AML-193 (cell line): ENCODE measurements at places on chromosomes 3 and 15.
A peak's percentile ranks its signal among the peaks of the same experiment; 100 is the strongest.

- DNase-seq: no peak
Measured at GRCh38 chr3:197561926-197562325, 6.2 kb upstream of the BDH1 start.

DNA sequence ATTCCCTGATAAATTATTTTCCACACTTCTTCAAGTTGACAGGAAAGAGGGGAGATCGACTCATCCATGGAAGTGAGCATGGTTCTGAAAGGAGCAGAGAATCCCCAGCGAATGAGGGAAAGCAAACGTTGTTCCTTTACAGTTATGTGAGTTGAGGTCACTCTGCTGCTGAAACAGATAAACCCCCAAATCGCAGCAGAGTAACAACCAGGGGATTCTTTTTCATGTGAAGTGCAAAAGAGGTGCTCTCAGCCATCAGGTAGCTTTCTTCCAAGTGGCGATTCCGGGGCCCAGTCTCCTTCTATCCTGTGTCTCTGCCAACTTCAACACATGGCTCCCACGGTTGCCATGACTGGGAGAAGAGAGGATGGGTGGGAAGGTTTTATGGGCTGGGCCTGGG, 28.2 kb downstream of the MEX3B start:
- no peak for DNase-seq

- DNase-seq: no peak
Measured at GRCh38 chr3:194204042-194204987, 68.4 kb downstream of the HES1 start.

- DNase-seq: no peak
Measured at GRCh38 chr3:71784201-71784913, 591 bp downstream of the PROK2 start.

- no peak for DNase-seq
Measured at GRCh38 chr3:7877312-7877711, 624.3 kb upstream of the LMCD1 start.

DNA sequence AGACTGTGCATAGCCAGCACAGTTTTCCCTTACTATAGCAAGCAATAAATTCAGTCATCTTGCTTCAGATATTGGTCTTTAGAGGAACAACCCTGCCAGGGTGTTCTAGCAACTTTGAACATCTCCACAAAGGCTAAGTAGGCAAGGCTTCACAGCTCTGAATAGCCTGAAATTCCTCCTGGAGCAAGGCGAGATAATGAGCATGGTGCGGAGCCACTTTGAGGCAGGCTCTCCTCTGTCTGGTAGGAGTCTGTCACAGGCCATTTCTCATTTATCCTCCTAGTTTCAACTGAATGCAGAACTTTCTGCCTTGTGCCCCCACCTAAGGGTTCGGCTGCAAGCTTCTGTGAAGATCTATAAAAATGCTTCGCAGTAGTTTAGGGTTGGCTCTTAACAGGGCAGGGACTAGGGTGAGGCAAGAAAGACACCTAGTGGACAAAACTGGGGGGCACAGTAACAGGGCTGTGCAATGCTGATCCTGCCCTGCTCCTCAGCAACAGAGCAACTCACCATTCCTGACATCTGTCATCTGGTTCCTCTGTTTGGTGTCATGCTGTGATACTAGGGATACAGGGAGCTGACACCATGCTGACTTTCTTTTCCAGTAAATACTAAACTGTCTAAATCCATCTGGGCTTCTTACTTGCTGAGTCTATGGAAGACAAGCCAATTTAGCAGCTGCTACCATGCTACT, 16.6 kb upstream of the EHHADH start:
- DNase-seq: peak; percentile 12

GRCh38 chr3:147449669-147450068, 40.5 kb downstream of the ZIC1 start:
- no peak for DNase-seq

DNA sequence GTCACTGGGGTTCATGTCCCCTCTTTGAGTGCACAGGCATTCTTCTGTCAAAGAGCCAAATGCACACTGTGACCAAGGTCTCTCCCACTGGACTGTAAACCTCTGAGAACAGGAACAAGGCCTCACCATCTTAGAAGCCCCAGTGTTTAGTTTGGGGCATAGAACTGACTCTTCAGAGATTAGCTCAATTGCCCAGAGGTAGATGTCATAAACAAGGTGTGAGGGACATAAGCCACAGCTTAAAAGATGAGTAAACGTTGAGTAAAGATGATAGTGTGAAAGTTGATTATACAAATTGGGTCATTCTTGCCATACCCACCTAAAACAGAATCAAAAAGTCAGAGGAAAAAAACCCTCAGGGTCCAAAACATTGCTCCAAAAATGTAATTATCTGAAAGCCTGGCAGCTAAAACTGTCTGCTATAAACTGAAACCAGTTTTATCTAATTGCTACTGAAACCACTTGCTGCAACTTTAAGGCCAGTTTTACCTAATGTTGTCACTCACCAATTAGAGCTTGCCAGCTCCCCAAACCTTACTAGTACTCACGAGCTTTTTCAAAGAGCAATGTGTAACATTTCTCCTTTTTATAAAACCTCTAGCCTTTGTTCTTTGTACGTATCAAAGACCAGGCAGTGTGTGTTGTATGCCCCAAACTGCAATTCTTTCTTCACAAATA, 415.2 kb downstream of the RAP2B start:
- no peak for DNase-seq

DNA sequence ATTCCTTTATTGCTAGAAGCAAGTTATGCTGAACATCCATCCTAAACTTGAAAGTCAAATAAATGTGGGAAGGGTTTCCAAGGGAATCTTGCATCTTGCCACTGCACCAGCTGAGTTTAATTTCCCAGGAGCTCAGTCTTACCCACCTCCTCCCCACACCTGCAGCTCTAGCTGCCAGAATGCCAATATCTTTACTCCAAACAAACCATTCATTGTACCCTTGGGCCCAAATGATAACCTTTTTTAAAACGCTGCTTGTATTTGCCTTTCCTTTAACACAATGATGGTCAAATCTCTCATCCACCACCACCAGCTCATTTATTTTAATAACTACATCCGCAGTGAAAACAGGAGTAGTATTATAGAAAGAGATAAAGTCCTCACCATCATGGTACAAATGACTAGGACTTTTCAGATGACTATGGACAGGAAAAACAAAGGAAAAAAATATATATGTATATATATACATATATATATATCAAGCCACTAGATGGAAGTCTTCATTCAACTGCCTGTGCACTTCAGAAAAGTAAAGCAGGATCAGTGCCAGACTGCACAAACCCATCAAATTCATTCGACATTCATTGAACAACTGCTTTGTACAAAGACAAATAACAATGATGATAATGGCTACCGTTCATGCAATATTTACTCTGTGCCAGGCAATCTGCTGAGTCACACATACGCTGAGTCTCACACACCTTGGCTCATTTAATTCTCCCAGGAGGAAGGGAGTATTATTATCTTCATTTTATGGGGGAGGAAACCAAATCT, 44.0 kb downstream of the BFSP2 start:
- no peak for DNase-seq

GRCh38 chr15:43538091-43538490, 20.7 kb downstream of the MAP1A start:
- DNase-seq: no peak

- no peak for DNase-seq
Measured at GRCh38 chr15:92120094-92120795, 266.7 kb downstream of the SLCO3A1 start.

GRCh38 chr3:181844211-181844610, 132.5 kb downstream of the SOX2 start:
- DNase-seq: no peak

GRCh38 chr3:150314248-150315004, 93.7 kb upstream of the TSC22D2 start:
- no peak for DNase-seq

DNA sequence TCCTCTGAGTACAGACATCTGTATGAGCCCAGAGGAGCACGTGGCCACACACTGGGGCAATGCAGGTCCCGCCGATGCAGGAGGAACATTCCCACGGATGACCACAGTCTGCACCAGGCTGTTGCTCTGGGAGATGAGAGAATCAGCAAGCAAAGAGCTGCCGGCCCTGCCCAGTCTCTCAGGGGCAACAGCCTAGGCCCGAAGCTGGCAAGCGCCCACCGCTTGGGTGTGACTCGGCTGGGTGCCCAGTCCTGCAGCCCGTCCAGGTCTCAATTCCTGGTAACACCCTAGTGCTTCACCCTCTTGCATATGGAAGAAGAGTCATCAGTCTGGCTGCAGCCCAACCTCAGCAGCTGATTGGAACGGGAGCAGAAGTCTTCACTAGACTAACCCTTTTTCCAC, 153.7 kb upstream of the HES1 start:
- DNase-seq: no peak

DNA sequence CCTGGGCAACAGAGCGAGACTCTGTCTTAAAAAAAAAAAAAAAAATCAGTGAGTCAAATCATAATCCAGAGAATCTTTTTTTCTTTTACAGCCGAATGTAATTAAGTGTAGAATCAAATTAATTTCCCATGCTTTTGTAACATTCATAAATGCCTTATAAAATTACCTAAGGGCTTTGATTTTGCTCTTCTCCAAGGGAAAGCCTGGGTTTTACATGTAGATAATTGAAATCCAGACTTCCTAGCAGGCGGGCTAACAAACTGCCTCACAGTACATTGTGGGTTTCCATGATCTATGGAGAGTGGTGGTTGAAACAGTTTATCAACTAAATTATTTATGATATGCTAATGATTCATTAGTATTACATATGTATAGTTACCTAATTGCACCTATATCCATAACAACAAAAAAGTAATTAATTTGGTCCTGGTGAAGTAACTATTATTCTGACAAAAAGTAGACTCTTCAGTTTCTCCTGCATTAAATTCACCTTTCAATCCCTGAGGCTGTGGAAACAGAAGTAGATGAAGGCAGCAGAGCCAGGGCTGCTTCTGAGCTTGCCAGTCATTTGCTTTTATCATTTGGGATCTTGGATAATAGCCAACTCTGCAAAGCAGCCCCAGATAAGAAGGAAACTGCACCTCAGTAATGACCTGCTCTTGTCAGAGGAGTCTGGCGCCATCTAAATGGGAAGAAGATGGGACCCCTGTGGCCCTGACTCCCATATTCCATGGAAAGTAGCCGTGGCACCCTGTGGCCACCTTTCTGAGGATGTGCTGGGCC, 9.5 kb downstream of the CCR9 start:
- no peak for DNase-seq

- no peak for DNase-seq
Measured at GRCh38 chr3:81580355-81580754, 181.1 kb downstream of the GBE1 start.

DNA sequence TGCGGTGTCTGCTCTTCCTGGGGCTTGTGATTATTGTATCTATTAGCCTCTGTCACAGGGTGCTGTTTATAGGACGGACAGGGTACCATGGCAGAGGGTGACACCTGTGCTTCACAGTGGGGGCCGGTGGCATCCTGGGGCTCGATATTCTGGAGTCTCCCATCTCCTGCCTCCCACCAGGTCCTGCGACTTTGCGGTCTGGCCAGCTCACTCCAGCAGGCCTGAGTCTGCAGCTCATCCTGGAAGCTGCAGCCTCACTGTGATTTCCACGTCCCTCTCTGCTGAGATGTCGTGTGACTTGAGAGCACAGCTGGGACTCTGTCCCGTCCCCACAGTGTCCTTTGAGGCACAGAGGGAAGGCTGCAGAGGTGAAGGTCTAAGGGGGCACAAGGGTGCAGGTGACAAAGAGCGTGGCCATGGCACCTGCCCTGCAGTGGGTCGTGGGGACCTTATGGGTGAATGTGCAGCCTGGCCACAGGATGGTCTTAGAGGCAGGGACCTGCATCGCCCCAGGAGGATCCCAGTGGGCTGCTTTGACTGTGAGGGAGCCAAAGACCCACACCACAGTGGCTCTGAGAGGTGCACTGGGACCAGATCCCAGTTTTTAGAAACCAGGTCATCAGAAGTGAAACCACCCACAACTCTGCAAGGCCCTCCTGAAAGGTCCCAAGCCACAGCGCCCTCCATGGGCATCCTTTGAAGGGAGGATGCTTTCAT, 172.8 kb downstream of the KLF13 start:
- no peak for DNase-seq

GRCh38 chr3:188157971-188158370, 4.0 kb downstream of the LPP start:
- DNase-seq: no peak

- DNase-seq: peak; percentile 78
Measured at GRCh38 chr3:100463002-100463401, 29.4 kb upstream of the TMEM45A start.

DNA sequence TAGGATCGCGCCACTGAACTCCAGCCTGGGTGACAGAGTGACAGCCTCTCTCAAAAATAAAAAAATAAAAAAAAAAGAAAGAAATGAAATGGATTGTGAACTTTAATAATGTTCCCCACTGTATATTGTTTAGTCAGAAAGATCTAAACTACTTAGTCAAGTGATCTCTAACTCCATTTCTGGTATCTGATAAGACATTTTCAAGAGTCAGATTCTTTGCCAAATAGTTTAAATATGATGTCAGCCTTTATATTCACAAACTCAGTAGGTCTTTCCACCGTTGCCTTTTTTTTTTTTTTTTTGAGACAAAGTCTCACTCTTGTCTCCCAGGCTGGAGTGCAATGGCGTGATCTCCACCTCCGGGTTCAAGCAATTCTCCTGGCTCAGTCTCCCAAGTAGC, 29.0 kb upstream of the OSBPL11 start:
- DNase-seq: no peak

DNA sequence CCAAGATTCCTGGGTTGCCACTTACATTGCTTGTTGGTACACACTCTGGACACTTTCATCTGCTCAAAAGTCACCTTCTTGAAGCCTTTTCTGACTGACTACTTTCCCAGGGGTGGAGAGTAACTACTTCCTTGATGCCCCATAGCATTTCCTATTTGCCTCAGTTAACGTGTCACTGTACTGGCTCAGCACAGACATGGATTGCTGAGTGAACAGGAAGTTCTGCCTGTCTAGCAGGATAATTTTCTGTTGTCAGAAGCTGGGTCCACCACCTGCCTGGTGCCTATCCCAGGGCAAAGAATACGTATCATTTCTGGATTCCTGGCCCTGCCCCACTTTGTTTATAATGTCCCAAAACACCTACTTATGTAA, 15.3 kb upstream of the ABHD17C start:
- no peak for DNase-seq

DNA sequence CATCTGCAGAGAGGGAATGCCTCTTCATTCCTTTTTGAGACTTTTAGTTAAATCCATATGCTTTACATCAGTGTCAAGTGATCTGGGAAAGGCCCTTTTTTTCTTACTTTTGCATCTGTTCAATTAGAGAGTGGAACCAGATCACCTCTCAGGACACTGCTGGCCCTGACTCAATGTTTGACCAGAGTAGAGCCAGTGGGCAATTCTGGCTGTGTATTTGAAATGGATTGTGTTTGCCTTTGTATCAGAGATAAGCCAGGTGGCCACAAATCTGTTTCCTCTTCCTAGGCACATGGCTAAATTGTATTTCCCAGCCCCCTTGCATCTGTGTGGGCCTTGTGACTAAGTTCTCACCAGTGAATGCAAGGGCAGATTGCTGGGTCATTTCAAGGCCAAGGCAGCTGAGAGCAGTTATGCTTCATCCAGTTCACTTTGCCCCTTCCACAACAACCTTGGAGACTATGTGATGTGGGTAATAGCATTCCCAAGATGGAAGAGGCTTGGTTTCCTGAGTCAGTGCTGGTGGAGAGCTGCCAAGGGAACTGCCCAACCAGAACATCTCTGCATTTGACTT, 75.6 kb upstream of the CACNA2D3 start:
- DNase-seq: no peak

- DNase-seq: no peak
Measured at GRCh38 chr3:17354341-17354740, 388.1 kb downstream of the TBC1D5 start.

- no peak for DNase-seq
Measured at GRCh38 chr3:192395506-192395905, 331.8 kb downstream of the FGF12 start.
